ENCODE measurements at places on chromosomes 13 and 19. TPM values are rescaled to one million over a fixed set of nuclear protein-coding genes. Genes with fewer than 3 reads are reported as not detected.
A peak's percentile ranks its signal among the peaks of the same experiment; 100 is the strongest.

DNA sequence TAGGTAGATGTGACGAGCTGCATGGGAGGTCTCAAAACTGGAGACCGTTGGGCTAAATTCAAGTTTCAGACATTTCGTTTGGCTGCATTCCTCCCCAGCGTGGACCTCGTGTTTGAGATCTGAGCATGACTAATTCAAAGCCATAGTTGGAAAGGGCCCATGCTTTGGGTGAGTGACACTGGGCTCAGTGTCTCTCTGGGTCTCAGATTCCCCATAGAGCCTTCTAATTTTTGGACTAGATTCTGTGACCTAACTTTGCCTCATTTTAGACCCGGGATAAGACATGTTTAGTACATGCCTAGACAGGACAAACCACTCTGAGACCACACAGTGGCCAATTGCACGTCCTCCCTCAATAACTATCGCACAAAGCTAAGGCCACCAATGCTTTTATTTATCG lies 16.6 kb downstream of the CKM start:
- DNase-seq, result no peak

CERS1 gene
- 0.96 TPM for total RNA-seq

DNA sequence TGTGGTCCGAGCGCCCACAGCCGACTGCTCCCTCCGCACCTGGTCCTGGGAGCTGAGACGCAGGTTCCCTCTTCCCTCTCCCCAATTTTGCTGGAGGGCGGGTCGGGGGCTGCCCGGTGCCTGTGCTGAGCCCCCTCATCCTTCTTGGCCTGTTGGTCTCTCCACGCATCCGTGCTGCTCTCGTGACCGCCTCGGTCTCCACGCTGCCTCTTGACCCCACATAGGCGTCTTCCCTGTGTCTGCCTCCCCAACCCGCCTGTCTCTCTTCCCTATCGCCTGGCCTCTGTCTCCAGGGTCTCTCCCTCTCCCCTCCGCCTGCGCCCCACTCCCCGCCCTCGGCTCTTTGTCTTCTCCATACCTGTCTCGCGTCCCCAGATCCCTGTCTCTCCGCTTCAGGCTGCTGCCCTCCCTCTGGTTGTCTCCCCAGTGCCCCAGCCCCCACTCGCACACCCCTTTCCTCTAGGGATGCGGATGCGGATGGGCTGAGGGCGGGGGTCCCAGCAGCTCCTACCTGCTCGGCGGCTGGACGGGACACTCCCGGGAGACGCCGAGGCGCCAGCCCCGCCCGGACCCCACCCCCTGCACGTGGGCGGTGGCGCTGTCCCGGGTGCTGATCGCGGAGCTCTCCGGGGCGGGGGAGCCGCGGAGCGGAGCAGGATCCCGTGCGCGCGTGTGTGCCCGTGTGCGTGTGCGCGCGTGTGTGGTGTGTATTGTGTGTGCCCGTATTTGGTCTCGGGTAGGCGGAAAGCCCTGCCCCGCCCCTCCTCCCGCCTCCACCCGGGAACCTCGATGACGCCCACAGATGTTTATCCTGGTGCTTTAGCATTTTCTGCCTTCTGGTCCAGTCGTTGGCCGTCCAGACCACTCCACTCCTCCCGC lies at the start of gene SYT5:
Gene SYT5, minus strand, starts transcription at position 684 of the 879 bp plus-strand sequence. CDS start 1,248 bp downstream, outside the sequence.
- no peak for DNase-seq

DNA sequence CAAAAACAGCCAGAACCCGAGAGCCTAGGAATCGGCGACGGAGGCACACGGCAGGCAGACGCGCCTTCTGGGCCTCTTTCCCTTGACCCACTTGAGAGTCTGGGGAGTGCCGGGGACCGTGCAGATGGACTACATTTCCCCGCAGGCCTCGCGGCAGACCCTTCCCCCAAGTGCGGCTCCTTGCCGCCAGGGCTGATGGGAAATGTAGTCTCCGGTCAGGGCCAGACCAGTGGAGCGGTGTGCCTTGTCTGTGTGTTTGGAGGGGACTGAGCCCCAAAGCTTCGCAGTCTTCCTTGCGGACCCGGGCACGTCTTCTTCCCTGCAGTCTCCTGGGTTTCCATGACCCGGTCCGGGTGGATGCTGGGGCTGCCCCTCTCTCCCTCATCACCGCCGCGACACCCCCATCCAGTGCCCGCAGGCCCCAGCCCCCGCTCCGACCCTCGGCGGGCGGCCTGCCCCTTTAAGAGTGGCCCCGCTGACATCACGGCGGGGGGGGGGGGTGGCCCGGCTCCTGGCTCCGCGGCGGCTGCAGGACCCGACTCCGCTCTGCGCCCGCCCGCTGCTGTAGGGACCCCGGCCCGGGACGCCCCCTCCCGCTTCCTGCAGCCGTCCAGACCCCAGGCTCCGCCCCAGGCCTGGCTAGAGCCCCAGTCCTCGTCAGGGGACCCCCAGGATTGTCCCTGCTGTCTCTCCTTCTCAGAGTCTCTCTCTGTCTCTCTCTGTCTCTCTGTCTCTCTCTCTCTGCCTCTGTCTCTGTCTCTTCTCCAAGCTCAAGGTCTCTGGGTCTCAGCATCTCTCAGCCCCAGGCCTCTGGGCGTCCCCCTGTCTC lies 758 bp upstream of the CACNG7 start:
- DNase-seq, result peak; percentile 10

TSEN34 gene
- total RNA-seq, result 55.4 TPM

GRCh38 chr13:61654481-61654880 lies 238.8 kb upstream of the PCDH20 start:
- no peak for DNase-seq

DNA sequence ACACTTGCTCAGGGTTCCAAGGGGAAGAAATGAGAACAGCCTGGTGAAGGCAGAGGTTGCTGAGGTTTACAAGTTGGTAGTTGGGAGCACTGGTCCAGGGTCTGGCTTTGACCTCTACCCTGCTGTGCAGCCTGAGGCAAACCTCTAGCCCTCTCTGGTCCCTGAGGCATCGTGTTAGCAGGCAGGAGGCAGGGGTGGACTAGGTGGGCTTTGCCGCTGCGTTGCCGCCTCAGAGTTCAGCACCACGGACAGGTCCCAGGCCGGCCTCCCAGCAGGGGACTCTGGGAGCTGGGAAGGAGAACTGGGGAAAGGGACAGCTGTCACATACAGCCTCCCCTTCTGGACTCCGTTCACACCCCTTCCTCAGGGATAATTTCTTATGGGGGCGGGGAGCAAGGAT lies 3.1 kb downstream of the NCAN start:
- peak; percentile 25 for DNase-seq

HSH2D gene
- not detected for total RNA-seq

DNA sequence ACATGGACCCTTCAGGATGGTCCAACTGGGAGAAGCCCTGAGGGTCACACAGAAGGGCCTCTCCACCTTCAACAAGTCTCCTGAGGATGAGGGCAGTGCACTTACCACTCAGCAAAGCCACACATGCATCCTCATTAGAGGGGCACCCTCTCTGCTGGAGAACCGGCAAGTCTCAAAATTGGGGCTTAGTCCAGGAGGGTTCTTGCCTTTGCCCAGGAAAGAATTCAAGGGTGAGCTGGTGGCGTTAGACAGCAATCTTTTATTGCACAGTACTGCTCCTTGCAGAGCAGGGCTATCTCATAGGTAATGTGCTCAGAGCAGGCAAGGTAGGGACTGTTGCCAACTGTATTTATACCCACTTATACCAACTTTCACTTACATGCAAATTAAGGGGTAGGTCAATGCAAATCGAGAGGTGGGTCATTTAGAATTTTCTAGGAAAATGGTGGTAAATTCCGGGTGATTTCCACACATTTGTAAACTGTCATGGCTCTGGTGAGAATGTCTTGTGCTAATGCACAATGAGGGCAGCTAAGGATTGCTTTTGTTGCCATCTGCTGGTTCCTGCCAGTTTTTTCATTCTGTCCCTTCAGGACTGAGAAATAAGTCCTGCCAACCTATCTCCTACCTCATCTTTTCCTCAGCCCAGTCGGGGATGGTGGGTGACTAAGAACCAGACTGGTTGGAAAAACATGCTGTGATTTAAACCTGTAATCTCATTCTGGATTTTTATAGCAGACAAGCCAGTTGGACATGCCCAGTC lies 27.8 kb upstream of the IGSF23 start:
- DNase-seq, result peak; percentile 61

DNA sequence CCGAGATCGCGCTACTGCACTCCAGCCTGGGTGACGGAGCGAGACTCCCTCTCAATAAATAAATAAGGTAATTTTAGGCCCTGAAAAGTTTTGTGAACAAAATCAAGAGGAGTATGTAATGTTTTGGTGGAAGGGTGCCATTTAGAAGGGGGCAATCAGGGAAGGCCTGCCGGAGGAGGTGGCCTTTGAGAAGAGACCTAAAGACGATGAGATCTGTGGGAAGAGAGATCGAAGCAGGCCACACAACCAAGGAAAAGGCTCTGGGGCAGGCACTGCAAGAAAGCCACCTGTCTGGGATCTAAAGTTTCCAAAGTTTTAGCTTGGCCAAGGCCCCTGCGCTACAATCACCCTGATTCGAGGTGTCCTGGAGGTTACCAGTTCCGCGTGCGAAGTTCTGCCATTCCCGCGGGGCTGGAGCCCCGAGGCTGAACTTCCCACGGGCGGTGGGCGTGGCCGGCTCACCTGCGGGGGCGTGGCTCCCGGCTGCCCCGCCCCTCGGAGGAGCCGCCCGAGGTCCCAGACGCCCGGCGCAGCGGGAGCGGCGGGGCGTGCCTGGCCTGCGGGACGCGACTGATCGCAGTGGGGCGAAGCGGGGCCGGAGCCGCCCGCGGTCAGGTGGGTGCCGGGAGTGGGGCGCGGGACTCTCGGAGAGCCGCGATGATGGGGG lies at the start of gene KLC3:
Gene KLC3, plus strand, starts transcription at position 519 of the 667 bp plus-strand sequence. CDS start 4,792 bp downstream, outside the sequence.
- DNase-seq, result no peak

ACER1 gene
- not detected for total RNA-seq

Measured in HFFc6 (cell line).